ENCODE measurements at places on chromosomes 3 and 15. TPM values are rescaled to one million over a fixed set of nuclear protein-coding genes. Genes with fewer than 3 reads are reported as not detected.
A peak's percentile ranks its signal among the peaks of the same experiment; 100 is the strongest.

Gene IGDCC3
- not detected for total RNA-seq

Gene GOLGA8A
- 13.9 TPM for total RNA-seq

Gene FBXW12
- not detected for total RNA-seq

GRCh38 chr3:122921791-122922651 lies 105.5 kb downstream of the SEMA5B start:
- no peak for DNase-seq

- no peak for DNase-seq
Measured at GRCh38 chr15:62165104-62165792, at the start of gene C2CD4B. Gene C2CD4B, minus strand, starts transcription at chr15:62165285. Its CDS starts 301 bp downstream, at chr15:62164984.

- no peak for DNase-seq
Measured at GRCh38 chr3:185164428-185165217, 11.8 kb upstream of the C3orf70 start.

GRCh38 chr3:14414846-14415464 lies 12.5 kb downstream of the SLC6A6 start:
- DNase-seq: peak; percentile 35

Data from RPMI7951 (cell line).